Activated naive CD4-positive, alpha-beta T cell (primary cell): ENCODE measurements at places on chromosomes 3 and 15.
A peak's percentile ranks its signal among the peaks of the same experiment; 100 is the strongest.

DNA sequence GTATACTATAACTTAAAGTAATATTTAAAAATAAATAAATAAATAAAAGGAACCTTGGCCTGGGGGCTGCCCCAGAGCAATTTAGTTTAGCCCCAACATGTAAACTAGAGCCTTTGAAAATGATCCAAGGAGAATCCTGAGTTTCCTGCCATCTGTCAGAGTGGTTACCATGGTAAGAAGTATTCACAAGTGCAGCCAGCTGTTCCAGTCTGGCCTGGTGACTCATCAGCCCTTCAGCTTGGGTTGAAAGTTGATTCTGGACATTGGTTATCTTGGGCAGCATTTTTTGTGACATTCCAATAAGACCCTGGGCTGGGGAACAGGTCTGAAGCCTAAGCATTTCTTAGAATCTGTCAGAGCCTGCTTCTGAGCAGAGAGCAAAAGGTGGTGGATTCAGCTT lies 72.7 kb upstream of the LRTM1 start:
- DNase-seq, result no peak

- no peak for DNase-seq
Observed at GRCh38 chr3:94118390-94118789, 55.5 kb downstream of the NSUN3 start.

GRCh38 chr15:42712584-42712983 lies 24.3 kb downstream of the CDAN1 start:
- no peak for DNase-seq

DNA sequence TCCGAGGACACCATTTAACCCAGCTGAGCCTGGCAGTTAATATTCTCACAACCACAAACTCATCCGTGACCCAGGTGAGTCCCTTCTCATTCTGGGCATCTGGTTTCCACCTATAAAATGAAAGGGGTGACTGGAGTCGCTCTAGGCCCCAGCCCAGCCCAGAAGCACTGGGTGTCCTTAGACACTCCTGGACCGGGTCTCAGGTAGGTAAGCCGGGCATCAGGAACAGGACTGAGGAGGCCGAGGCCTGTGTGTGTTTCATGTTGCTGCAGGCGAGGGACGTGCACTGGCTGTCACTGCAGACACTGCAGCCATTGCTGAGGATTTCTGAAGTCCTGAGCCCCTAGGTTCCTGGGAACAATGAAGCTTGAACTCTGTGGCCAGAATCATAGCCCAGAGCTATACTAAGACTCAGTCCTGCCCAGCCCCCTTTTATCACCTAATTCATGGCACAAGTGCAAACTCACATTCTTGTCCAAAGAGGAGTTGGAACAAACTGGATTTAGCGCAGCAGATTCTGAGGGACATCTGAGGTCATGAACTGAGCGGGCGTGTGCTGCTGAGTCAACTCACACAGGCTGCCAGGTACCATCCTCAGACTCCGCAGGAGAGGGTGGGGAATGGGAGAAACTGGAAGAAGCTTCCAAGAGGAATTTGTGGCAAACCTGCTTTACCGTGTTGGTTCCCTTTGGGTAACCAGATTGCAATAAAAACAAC lies 184.9 kb downstream of the FAM43A start:
- DNase-seq, result no peak

GRCh38 chr3:154214306-154214705 lies 93.1 kb downstream of the ARHGEF26 start:
- no peak for DNase-seq

DNA sequence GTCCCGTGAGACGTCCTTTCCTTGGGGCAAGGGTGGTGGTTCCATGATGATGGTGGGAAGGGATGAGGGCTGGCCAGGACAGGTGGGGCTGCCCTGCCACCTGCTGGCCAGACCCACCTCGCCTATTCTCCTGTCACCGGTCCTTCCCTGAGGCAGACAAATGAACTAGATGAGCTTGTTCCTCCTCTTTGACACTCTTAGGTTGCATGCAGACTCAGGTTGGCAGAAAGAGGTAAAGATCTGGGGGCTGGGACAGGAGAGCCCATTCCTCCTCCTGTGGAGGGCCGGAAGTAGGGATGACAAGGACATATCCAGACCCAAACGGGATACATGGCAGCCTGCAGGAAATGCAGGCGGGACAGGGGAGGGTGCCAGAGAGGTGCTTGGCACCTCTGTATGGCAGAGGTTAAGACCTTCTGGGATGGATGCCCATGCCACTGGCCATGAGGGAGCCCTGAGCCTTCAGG lies 38.6 kb downstream of the ACSBG1 start:
- no peak for DNase-seq

DNA sequence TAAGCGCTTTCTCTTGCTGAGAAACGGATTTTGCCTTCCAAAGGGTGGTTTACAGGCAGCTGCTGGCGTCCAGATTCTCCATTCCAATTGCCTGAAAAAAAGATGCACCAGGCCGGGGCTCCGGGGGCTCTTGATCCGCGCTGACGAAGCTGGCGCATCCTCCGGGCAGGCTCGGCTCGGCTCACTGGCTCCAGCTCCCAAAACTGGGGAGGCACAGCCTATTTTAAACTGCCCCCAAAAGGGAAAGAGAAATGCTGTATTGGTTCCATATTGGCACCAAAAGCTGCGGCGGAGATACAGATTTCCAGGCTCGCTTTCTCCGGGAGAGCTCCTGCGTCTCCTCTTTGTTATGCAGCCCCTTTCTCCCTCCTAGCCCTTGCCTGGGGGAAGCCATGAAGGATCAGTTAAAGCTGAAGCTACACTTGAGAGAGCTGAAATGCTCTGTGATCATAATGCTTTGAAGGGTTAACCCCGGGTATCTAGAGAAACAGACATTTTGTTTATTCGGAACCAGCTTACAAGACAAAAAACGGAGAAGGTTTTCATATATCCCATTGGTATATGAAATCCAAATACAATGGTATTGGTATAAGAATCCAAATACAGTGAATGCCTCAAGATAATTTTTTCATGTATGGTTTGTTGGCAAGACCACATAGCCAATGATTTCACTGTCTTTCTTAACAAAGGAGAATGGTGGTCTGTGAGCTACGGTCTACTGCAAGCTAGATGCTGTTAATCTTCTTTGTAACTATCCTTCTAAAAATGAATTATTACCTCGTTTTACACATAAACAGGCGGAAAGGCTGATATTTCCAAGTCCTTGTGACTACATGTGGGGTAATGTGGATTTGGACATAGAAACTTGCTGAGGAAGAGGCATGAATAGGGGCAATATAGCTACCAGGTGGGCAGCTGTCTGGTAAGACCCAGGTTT lies 693 bp downstream of the CD200 start:
- no peak for DNase-seq

- DNase-seq, result peak; percentile 42
Observed at GRCh38 chr15:39920510-39921273, 626 bp upstream of the GPR176 start.

DNA sequence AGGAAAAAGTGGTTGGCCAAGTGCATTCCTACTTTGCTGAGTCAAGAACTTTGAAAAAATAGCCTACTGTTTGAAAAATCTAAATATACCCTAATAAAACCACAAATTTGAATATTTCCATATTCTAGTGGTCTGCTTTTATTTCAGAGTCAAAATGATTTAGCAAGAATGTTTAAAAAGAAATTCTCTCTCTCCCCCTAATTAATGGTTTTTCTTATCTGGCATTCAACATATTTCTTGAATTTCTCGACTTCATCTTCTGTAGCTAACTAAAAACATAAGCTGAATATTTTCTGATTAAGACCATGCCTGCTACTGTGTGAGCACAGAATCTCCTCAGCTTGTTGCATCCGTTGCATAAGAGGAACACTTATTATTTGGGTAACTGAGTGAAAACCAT lies 563.5 kb upstream of the TBL1XR1 start:
- no peak for DNase-seq

GRCh38 chr15:66765478-66766281 lies 63.6 kb downstream of the SMAD6 start:
- DNase-seq, result no peak

DNA sequence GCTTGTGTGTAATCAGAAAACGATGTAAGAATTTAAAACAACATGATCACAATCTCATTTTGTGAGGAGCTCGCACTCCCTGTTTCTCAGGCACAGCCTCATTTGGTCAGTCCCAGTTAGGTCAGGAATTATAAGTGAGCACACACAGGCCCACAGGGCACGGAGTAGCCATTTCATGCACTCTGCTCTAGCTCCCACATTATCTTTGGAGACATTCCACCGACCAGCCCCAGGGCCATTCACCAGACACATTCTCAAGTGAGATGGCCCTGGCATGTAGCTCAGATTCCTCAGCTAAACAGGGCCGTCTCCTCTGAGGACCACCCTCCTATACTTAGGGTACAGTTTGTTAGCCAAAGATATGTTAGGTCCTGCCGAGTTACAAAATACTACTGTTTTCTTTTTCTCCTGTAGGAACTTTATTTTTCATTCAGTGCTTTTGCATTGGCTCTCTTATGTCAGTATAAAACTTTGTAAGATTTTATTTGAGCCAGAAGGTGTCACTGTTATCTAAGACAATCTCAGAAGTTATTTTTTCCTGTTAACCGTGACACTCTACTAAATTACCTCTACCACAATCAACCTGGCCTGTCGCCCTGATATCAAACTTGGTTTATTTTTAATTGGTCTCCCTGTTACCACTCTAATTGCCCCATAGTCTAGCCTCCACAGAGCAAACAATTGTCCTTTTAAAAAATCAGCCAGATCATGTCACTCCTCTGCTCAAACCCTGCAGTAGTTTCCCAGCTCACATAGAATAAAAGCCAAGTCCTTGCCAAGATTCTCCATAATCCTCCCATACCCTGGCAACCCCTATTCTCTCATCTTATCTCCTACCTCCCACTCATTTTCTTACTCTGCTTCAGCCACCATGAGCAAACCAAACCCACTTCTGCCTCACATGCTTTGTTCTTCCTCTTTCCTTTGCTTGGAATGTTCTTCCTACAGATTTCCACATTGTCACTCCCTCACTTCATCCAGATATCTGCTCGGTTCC lies 105.7 kb downstream of the PPP2R3A start:
- DNase-seq, result no peak

DNA sequence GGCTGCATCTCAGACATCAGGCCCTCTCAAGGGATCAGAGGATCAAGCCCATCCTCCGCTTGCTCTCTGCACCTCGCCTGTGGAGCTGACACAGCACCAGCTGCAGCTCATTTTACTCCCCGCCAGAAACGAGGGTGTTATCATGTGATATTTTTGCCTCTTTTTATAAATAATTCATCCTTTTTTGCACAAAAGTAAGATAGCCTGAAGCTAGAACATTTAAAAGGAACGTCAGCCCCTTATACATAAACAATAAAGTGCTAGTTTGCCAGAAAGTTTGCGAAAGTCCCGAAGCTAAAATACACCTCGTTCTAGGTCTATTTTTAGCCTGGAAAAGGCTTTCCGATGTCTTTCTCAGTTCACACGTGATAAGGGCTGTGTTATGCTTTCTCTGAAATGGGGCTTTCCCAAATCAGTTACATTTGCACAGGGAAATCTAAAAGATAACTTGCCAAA lies 9.6 kb upstream of the FAM174B start:
- DNase-seq, result no peak

GRCh38 chr15:68376447-68377060 lies 55.4 kb downstream of the ITGA11 start:
- DNase-seq, result no peak

GRCh38 chr15:94535298-94536048 lies 304.1 kb downstream of the MCTP2 start:
- no peak for DNase-seq

DNA sequence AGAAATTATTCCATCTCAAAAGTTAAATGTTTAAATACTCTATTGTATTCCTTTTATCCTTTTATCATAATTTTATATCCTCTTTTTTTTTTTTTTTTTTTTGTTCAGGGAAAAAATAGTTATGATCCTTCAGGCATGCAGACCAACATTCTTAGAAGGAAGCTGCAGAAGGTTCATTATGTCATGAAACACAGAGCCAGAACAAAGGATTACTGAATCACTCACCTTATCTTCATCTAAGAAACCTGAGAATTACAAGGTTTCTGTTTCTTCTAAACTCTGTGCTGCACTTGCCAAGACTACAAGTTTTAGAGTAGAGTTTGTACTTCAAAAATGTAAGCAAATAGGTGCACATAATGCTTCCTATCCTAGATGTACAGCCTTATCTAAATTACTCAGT lies 3.3 kb downstream of the PLCH1 start:
- DNase-seq, result no peak

GRCh38 chr15:101306341-101307047 lies 11.4 kb upstream of the SNRPA1 start:
- DNase-seq, result no peak

DNA sequence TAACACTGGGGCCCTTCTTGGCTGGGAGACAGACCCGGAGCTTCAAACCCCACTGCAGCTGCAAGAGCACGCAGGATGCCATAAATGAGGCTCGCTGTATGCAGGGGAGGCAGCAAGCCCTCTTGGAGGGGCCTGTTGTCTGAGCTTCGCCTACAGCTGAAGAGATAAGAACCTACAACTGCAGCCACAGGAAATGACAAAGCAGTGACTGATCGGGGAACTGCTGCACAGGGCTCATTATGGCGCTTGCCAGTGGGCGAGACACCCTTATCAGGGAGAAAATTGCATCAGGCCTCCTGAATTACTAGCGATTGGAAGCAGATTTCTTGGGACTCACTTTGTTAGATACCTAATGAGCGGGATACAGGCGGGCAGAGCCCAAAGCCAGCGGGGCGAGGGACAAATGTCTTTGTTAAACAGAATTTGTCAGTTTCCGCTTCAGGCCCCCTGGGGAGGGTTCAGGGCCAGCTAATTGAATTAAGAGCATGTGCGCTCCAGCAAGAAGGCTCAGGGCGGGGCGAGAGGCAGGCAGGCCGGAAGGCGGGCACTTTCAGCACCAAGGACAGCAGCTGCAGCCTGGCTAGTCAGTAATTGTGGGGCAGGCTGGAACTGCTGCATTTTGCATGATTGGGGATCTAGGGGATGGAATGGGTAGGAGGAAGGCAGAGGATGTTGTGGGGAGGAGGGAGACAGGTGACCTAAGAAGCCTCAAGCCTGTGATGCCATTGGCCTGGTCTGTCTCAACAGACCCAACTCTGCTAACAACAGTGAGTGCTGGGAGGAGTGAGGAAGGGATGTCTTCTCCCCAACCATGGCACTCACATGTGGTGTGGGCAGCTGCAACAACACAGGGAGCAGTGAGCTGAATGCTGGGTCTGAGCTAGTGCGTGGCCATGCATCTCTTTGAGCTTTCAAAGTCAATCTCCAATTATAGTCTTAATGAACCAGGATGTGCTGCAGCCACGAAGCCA lies 55.3 kb downstream of the CCDC33 start:
- DNase-seq, result no peak

DNA sequence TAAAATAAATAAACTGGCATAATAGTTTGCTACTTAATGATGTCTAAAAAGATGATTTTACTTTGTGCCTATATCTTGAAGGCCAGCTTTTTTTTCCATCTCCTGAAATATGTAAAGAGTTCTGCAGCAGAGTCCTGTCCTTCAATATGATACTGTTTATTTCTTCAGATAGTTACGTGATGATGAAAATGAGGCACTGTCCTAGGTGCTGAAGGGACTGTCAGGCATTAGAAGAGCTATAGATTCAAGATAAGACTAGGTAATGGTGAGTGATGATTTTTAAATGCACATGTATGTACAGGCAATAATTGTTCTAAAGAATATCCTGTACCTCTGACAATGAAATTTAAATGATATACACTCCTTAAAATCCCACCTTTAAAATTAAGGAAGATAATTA lies 326.9 kb upstream of the DNAJC19 start:
- DNase-seq, result no peak
